ENCODE measurements at places on chromosomes 3 and 15.

GRCh38 chr15:71485094-71485693 is 325.2 kb upstream of the NR2E3 start:
- DNase-seq = no peak

DNA sequence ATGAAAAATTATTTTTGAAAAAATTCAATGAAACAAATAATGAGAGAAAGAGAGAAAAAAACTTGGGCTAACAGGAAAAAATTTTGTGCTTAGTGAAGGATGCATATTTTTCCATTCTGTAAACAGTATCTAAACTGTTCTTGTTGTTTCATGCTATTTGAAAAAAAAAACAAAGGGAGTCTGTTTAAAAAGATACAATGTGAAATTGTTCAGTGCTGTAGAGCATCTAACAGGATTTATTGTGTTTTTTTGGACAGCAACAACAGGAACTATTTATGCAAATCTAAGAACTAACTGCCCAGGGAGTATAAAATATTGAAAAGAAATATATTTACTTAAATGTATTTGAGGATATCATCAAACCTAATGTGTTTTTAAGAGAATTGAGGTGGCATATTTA is 55.1 kb downstream of the PEX5L start:
- DNase-seq = no peak

- DNase-seq = no peak
Observed at GRCh38 chr3:58840949-58841348, 174.4 kb upstream of the FAM3D start.

- peak; percentile 22 for DNase-seq
Observed at GRCh38 chr15:62067448-62068044, 769 bp downstream of the C2CD4A start.

GRCh38 chr3:136075218-136075808 is 109.8 kb downstream of the PPP2R3A start:
- DNase-seq = peak; percentile 55

GRCh38 chr15:96959501-96959900 is 629.0 kb downstream of the NR2F2 start:
- no peak for DNase-seq

- no peak for DNase-seq
Observed at GRCh38 chr15:78830514-78831228, 19.4 kb upstream of the ADAMTS7 start.

GRCh38 chr3:191397771-191398170 is 63.2 kb upstream of the PYDC2 start:
- no peak for DNase-seq

DNA sequence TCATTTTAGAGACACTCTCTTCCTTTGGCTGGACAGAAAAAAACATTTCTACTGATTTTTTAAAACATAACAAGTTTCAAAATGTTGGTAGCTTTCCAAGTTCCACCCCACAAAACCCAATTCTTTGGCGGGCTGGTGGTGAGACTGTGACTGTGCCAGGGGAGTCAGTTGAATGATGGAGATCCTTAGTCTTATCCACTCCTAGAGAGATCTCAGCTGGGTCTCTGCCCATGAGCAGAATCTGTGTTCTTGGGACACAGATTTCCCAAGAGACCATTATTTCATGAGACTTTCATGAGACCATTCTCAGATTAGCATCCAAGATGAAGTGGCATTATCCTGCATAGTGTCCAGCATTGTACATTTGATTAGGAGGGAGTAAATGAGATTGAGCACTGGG is 135.1 kb upstream of the NPHP3 start:
- DNase-seq = no peak

GRCh38 chr3:37505415-37505814 is 331.0 kb upstream of the LRRFIP2 start:
- no peak for DNase-seq

- no peak for DNase-seq
Observed at GRCh38 chr3:188151438-188151837, 2.5 kb upstream of the LPP start.

GRCh38 chr3:138340511-138340910 is 7.9 kb upstream of the MRAS start:
- DNase-seq = no peak

- DNase-seq = no peak
Observed at GRCh38 chr3:124207873-124208485, 216.1 kb upstream of the ROPN1 start.

- DNase-seq = no peak
Observed at GRCh38 chr3:14519406-14519805, 20.7 kb downstream of the GRIP2 start.

DNA sequence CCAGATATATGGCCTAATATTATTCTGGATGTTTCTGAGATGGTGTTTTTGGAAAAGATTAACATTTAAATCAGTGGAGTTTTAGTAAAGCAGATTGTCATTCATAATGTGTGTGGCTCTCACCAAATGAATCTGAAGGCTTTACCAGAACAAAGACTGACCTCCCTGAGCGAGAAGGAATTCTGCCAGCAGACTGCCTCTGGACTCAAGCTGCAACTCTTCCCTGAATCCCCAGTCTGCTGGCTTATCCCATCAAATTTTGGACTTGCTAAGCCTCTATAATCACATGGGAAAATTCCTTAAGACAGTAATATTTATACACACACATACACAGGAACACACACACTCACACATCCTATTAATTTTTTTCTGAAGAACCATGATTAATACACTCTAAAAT is 102.3 kb downstream of the FAM174B start:
- DNase-seq = no peak

DNA sequence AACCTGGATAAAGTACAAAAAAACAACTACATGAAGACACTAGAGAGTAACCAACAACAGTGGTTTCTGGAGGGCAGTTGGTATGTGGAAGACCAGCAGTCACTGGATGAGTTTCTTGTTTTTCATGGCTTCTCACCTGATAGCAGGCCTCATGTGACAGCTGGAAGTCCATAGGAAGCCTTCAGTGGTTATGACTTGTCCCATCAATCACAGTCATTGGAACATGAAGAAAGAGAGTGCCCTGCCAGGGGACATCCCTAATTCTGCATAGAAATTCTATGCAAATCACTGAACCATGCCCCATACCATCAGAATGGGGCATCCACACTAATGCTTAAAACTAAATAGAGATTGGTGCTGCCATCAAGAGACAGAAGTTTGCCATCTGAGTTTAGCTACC is 81.6 kb downstream of the AKAP13 start:
- no peak for DNase-seq

DNA sequence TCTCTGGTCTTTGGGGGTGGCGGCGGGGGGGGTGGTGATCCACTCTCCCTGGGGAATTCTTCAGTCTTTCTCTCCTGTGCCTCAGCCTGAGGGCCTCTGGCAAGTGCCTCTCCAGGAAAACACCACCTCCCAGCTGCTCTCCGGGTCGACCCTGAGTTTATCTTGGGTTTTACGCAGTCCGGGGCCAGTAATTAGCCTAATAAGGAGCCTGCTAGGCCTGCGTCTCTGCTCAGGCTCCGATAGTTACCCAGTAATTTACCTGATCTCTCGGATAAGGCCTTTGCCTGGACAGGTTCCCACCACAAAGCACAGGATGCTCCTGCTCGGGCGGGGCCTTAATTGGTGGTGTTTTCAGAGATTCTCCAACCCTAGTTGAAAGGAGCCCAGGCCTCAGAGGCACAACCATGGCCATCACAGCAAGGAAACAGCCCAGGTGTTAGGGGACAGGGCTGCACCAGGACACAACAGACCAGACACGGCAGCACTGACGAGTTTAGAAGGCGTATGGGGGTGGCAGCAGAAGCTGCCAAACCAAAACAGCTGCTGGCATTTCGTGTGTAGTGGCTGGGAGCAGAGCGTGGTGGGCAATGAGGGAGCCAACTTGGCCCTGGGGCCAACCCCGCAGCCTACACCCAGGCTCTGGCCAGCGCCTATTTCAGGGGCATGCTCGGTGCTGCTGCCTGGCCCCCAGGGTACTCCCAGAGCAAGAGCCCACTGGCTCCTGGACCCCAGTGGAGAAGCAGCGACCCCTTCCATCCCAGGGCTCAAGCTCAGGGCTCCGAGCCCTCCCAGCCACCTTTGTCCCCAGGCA is 71.4 kb downstream of the KLF13 start:
- DNase-seq = no peak

DNA sequence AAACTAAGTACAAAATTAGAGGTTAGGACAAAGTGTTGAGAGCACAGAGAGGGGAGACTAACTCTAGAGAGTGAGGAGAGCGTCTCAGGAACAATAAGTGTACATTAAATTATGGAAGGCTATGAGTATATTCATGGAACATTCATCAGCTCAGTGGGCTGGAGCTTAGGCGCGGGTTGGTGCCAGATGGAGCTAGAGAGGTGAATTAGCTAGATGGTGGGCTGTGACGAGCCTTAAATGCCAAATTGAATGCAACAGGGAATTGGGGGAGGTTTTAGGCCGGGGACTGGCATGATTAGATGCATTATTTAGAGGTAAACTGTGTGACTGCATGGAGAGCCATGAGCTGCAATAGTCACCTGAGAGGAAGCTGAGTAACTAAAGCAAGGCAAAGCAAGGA is 97.1 kb downstream of the TMEM108 start:
- no peak for DNase-seq

DNA sequence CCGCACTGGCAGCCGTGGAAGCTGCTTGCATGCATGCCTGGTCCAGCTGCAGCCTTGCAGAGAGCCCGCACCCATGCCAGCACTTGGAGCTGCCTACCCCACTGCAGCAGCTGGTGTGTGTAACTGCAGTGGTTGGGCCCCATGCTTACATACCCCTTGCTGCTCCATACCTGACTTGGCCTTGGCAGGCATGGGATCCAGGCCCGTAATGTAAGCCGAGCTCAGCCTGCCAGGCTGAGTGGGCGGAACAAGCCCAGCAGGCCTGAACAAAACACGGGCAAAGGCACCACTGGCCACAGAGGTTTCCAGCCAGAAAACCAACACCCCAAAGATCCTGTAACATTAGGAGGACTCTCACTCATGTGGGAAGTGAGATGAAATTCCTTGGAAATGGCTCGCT is 48.3 kb downstream of the SLC6A20 start:
- DNase-seq = no peak

DNA sequence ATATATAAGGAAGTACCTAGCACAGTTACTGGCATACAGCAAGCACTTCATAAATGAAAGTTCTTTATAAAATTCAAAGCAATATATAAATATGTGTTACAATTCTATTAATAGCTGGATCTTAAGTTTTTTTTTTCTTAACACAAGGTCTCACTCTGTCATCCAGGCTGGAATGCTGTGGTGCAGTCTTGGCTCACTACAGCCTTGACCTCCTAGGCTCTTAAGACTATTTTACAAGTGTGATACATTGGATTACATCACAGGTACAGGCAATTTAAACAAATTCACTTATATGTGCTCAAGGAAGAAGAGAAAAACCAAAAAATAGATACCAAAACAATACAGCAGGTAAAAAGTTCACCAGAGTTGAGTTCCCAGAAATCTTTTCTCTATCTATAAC is 60.6 kb downstream of the ZNF280D start:
- no peak for DNase-seq

GRCh38 chr3:98501270-98501669 is 3.8 kb downstream of the OR5K2 start:
- no peak for DNase-seq

DNA sequence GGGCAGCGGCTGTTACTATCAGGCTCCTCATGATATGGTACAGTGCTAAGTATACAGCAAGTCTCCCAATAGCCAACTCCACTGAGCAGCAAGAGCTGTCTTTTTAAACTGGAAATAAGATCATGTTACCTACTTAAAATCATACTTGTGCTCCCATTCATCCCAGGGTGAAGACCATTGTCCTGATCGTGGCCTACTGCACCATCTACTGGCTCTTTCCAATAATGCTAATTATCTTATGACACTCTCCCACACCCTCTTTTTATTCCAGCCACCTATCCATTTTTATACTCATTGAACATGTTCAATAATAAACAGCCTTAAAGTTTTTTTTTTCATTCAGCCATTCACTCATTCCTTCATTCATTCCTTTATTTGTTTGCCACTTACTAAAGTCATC is 117.7 kb downstream of the GBE1 start:
- no peak for DNase-seq

DNA sequence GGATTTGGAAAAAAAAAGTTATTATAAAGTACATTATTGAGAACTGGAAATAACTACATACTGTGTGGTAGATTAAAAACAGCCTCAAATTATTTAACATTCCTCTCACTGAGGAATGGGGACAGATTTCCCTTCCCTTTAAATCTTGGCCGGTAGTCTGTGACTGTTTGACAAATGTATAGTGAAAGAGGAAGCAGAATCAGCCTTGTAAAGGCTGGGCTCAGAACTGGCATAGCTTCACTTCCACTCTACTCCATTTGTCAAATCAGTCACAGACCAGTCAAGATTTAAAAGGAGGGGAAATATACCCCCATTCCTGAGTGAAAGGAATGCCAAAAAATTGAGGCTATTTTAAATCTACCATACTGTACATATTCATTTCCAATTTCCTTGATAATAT is 18.2 kb upstream of the B4GALT4 start:
- DNase-seq = no peak

GRCh38 chr3:31277582-31277981 is 255.1 kb upstream of the STT3B start:
- no peak for DNase-seq

DNA sequence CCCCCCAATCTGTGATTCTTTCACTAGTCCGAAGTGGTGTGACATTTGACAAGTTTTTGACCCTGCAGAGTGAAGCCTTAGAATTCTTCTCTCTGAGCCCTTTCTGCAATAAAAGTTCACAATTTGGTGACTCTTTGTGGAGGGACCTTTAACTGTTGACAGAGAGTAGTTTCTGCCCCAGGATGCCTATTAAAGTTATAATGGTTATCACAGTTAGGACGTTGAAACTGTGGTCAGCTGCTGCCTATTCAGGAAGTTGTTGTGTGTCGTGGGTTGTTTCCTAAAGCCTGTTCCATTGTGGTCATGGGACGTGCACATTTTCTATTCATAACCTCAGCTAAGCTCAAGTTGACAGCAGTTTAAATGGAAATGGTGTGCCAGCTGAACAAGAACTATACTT is 274.5 kb downstream of the NEK10 start:
- DNase-seq = no peak

- DNase-seq = no peak
Observed at GRCh38 chr15:101020945-101021344, 101.8 kb downstream of the LRRK1 start.

DNA sequence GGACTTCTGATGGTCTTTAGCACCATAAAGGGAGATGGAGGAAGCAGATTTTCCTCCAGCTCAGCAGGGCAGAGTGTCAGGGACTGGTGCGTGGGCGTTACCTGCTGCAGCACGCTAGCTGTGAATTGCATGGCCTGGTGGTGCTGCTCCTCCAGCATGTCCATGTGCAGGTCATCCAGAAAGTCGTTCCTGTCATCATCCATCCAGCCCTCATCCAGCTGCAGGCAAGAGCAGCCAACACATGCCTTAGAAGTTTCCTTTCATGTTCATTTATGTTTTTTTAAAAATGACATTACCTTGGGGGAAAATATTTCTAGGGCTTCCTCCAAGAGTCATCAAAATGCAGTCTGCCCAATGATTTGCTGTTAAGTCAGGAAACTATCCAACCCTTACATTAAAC is 239.2 kb downstream of the PDZRN3 start:
- no peak for DNase-seq

- DNase-seq = no peak
Observed at GRCh38 chr3:125381743-125382142, 6.6 kb upstream of the ZNF148 start.

Data from activated CD4-positive, alpha-beta T cell treated with anti-CD3 and anti-CD28 coated beads for 4 hours (primary cell).